Stimulated activated CD8-positive, alpha-beta memory T cell treated with anti-CD3 and anti-CD28 coated beads, Interleukin-15, amount 100 ng/mL, for 24 hours (primary cell): ENCODE measurements at places on chromosomes 6 and 20.

DNA sequence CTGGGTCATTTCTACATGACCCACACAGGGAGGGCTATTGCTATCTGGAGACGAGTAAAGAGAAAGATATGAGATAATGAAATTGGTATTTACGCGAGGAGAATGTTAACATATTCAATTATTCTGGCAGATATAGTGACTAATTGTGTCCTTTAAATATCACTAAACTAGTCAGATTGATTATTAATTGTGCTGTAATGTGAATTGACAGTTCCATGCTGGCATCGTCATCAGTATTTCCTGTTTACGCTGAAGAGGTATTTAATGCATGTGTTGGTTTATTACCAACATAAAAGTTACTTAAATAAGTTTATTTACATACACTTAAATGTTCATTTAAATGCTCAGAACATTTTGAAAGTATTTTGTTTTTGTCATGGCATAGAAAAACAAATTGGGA, 35.7 kb upstream of the OGFRL1 start:
- no peak for DNase-seq

GRCh38 chr20:58393299-58393698, 4.3 kb downstream of the VAPB start:
- DNase-seq: no peak

DNA sequence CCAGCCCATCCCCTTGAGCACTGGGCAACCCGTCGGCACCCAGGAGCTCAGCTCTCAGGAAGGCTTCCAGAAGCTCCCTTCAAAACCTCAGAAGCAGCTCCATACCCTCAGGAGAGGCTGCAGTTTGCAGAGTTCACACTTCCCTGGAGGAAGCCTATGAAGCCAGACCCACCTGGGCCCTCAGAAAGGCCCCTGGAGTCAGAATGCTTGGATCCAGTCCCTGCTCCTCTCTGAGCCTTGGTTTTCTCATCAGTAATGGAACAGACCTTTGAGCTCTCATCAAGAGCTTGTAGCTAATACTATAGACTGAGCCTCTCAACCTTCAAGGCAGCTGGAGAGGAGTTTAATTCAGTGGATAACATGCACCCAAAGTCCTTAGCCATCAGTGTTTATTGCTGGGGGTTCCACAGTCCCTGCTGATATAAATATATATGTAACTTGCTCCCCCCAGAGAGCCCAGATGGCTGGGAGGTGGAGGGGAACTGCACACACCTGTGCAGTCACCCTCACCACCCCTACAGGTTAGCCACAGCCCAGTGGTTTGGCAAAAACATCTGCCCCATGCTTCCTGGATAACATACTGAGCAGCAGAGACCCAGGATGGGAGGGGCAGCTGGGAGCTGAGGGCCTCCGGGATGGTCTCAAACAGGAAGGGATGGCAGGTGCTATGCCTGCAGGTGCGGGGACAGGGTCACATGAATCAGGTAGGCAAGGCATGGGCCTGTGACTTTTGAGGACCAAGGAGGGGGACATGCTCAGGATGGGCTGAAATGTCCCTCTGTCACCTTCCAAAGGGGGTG, 120.1 kb downstream of the SNX5 start:
- no peak for DNase-seq

DNA sequence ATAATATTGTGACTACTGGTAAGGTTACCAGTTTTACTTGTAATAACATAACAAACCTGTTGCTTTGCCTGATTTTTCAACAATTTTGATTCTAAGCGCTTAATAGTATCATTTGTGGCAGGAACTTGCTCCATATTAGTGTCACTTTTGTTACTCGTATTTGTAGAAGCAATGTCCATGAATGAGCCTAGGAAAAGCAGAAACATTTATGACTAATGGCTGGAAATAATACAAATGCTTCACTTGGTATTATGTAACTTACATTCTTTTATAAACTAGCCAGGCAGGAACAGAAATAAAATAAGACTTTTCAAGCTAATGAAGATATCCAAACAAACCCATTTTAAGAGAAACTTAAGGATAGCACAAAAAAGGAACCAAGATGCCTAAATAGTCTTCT, 38.9 kb downstream of the MAP3K7 start:
- DNase-seq: no peak

GRCh38 chr6:148577687-148578488, 168.9 kb upstream of the UST start:
- no peak for DNase-seq
